ENCODE measurements at places on chromosomes 1 and 21.
A peak's percentile ranks its signal among the peaks of the same experiment; 100 is the strongest.

DNA sequence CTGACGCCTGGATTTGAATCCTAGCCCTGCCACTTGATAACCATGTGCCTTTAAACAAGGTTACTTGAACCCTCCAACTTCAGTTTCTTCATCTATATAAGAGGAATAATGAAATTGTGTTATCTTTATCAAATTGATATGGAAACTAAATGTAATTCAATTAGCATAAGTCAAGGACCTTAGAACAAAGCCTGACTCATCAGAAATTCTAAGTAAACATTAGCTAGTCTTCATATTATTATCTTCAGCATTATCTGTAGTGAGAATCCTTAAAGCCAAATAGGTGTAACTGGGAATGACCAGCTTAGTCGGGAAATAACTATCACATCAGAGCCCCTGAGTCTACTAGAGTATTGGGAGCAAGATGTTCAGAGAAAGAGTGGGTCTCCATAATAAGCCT, 6.6 kb downstream of the SELL start:
- DNase-seq: no peak

- no peak for DNase-seq
These were observed 126.4 kb downstream of the PLXNA2 start for GRCh38 chr1:208117826-208118225.

- peak; percentile 18 for DNase-seq
These were observed 7.0 kb downstream of the KCNAB2 start for GRCh38 chr1:6052543-6053205.

GRCh38 chr1:62241371-62242131, 46.9 kb downstream of the L1TD1 start:
- DNase-seq: no peak

GRCh38 chr1:207424570-207425131, 29.5 kb upstream of the CR2 start:
- DNase-seq: no peak

DNA sequence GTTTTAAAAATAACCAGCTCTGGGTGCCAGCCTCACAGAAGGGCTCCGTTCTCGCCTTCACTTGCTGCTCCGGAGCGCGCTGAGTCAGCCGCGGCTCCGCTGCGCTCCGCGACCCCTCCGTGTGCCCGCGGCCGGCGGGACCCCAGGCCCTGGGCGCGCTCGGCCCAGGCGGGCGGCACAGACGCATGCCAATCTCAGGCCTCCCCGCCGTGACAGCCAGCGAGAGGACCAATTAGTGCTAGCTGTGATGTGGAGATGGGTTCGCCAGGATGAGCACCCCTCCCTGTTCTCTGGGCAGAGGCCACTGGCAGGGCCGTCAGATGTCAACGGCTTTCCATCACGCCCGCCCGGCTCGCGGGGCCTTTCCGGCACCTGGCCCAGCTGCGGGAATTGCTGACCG, 293.8 kb downstream of the SPATA17 start:
- DNase-seq: no peak

DNA sequence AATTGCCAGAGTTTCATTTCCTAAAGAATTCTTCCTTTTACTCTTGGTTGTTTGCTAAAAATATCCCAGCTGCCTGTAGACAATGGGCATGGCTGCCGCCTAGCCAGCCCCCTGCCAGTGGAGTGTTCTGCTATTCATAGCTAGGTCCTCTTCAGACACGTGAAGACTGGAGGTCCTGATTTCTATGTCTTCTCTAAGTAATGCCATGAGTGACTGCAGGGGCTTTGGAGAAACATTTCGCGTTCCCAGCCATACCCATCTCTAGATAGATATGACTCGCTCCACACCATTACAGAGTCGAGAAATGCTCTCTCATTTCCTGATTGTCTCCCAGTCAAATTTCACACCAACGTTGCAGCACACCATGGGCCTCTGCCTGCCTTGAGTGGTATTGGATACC, 99.5 kb upstream of the BACE2 start:
- DNase-seq: no peak

GRCh38 chr1:79982211-79982610, 975.7 kb upstream of the ADGRL4 start:
- DNase-seq: no peak

DNA sequence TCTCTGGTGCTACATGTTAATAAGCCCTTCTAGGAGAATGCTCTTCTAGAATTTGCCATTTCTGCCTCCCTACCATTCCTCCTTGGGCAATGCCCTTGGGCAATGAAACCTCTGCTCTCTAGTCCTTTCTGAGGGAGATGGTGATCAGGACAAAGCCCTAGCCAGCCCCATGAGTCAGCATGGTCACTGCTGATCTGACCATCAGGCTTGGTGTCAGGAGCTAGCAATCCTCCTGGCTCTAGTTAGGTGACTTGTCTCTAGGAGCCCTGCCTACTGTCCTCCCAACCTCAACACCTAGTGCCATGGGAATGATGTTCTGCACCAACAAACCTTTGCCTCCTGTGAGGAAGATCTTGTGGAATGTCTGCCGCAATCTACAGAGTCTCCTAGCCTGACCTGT, 89.8 kb downstream of the NMNAT2 start:
- no peak for DNase-seq

- DNase-seq: no peak
These were observed 31.0 kb downstream of the AZIN2 start for GRCh38 chr1:33111965-33112364.

DNA sequence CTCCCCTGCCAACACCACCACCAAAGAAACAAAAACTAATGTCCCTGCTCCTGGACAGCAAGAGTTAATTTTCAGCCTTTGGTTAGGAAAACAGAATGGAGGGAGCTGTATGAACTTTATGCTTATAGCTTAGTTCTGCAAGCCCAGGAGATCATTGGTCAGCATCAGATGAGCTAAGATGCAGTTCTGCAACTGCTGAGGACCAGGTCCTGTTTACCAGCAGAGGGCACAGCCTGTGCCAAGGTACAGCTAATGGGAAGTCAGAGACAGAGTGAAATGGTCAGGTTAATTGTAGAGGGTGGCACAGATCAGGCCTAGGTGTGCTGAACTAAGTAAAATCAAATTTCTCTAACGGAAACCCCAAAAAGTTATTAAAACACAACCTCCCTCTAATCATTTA, 161.3 kb downstream of the ROR1 start:
- no peak for DNase-seq

DNA sequence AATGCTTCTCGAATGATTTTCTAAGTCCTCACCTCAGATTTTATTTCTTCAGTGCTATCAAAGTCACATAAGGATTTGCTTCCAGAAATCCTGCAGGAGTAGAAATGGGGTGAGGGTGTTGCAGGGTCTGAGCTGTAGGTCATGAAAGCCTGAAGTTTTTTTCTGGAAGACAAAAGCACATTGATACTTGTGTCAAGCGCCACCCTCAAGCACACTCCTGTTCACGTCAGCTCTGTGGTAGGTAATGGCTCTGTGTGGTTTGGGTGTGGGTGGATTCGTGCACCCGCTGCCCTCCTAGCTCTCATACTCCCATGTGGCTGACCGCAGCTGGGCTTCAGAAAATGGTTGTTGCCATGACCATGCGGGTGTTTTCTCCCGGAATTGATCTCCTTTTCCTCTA, 39.9 kb downstream of the AKNAD1 start:
- DNase-seq: no peak

DNA sequence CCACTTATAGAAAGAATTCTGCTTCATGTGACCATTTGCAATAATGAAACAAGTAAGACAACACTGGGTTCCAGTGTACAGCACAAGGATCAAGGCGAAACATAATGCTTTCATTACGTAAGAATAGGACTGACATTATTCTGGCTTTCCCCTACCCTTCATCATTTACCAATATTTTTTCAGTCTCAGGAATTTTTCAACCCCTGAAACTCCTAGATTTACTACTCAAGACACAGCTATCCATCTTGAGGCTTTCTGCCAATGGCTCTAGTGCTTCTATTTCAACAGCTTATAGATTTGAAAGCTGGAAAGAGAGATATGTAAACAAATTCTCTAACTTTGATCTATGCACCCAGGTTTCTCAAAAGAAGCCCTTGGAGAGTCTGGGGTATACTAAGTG, 48.4 kb downstream of the WLS start:
- DNase-seq: no peak

GRCh38 chr1:223109581-223110026, 33.4 kb downstream of the TLR5 start:
- no peak for DNase-seq

DNA sequence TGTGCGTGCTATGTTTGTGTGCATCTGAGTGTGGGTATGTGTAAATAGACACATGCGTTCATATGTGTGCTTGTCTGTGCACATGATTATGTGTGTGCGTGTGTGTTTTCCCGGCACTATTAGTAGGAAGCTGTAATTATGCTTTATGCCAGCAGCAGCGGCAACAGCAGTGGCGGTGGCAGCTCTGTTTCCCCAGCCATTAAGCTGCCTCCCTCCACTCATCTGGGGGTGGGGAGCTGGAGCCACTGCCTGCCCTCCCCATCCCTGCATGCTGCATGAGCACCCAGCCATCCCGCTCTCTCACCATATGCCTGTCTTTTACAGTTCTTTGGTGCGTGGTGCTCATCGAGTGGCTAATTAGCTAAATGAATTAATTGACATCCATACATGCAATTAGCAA, 30.5 kb upstream of the ACOT11 start:
- DNase-seq: no peak

GRCh38 chr1:179026813-179027669, 1.3 kb downstream of the FAM20B start:
- DNase-seq: no peak

GRCh38 chr1:61981870-61982660, 212.6 kb upstream of the L1TD1 start:
- no peak for DNase-seq

DNA sequence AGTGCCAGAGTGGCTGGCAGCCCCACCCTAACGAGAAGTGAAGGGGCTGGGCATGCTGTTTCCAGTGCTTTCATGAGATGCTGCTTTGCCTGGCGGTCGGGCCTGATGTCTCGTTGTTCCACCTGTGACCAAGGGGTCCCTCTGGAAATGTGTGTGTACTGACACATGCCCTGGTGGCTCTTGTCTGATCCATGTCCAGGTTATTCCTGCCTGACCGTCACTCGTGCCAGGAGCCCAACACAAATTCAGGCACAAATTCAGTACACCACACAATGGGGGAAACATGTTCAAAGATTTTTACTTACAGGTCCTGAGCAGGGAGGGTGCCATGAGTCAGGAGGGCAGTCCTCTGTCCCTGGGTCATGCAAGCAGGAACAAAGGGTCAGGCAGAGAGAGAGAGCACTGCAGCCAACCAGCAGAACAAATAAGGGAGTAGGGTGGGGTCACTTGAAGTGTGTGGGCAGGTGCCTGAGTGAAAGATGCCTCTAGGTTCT, 76.3 kb downstream of the ADARB1 start:
- DNase-seq: no peak

GRCh38 chr1:208025031-208025430, 114.1 kb upstream of the CD34 start:
- DNase-seq: no peak

- no peak for DNase-seq
These were observed 31.3 kb downstream of the CACNA1E start for GRCh38 chr1:181514298-181515290.

DNA sequence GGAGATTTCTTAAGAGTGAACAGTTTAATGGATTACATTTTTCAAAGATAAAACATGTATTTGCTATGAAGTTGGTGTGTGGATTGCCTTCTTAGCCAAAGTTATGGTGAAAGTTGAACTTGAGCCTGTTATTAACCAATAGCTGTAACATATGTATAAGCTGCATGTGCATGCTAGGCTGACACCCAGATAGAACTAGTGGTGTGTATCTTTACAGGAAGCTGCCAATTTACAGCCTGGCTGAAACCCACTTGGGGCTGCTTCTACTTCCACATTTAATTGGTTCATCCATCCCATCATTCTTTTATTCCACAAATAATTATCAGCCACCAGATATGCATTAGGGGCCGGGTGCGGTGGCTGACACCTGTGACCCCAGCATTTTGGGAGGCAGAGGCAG, 3.3 kb downstream of the PLA2G5 start:
- DNase-seq: no peak

DNA sequence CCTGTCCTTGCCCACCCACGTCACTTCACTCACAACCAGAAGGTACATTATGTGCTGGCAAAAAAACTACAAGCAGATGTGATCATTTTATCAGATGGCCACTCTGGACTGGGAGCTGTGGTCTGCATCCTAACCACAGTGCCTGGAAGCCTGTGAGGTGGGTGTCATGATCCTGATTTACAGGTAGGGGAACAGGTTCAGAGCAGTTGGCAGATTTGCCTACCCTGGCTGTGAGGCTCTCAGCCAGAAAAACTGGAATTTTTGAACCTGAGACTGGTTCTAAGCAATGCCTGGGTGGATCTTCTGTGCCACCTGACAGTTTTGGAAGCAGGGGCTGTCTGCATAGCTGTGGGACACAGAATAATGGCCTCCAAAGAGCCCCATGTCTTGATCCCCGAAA, 150.8 kb downstream of the SYF2 start:
- DNase-seq: no peak

DNA sequence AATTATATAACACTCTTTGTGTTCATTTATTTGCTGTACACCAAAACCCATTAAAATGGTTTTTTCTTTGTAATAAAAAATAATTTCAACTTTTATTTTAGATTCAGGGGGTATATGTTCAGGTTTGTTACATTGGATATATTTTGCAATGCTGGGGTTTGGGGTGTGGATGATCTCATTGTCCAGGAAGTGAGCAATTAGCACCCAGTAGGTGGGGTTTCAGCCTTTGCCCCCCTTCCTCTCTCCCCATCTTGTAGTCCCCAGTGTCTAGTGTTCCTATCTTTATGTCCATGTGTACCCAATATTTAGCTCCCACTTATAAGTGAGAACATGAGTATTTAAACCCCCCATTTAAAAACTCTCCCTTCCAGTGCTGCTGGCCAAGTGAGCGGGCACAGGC, 184.6 kb downstream of the RHOU start:
- DNase-seq: no peak

DNA sequence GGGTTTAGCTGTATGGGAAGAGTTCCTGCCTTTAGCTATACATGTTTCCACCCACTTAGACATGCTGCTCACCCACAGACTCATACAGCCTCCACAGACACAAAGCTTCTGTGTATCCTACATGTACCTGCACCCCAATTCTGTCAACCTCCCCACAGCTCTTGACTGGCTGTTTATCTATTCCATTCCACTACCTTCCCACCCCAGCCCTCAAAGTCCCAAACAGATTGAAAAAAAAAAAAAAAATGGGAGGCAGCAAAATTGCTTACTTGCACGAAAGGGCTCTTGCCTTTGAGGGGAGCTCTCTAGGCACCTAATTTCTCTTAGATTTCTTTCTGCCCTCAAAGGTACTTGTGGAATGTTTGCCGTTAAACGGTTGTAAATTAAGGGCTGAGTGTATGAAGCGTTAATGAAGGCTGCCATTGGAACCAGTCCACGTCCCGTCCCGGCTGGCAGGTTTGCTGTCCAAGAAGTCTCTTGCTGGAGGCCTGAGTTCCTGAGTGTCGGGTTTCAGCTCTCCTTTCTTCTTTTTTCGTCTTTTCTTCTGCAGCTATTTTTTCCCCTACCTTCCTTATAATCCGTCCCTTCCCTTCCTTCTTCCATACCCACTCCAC, 43.6 kb downstream of the PBX1 start:
- DNase-seq: no peak

- peak; percentile 28 for DNase-seq
These were observed 73.4 kb downstream of the PIK3CD start for GRCh38 chr1:9724706-9725476.

Data from Panc1 (cell line).